ENCODE measurements at places on chromosomes 3 and 15. TPM values are rescaled to one million over a fixed set of nuclear protein-coding genes. Genes with fewer than 3 reads are reported as not detected.

- H3K4me1 ChIP-seq: peaks cover 6% of the 10 kb centered on the region
- no peak overlapping the region for H3K4me3 ChIP-seq
- DNase-seq: no peak
- no peak overlapping the region for H3K27ac ChIP-seq
These were observed 119.4 kb downstream of the NEO1 start for GRCh38 chr15:73171711-73172110.

DNA sequence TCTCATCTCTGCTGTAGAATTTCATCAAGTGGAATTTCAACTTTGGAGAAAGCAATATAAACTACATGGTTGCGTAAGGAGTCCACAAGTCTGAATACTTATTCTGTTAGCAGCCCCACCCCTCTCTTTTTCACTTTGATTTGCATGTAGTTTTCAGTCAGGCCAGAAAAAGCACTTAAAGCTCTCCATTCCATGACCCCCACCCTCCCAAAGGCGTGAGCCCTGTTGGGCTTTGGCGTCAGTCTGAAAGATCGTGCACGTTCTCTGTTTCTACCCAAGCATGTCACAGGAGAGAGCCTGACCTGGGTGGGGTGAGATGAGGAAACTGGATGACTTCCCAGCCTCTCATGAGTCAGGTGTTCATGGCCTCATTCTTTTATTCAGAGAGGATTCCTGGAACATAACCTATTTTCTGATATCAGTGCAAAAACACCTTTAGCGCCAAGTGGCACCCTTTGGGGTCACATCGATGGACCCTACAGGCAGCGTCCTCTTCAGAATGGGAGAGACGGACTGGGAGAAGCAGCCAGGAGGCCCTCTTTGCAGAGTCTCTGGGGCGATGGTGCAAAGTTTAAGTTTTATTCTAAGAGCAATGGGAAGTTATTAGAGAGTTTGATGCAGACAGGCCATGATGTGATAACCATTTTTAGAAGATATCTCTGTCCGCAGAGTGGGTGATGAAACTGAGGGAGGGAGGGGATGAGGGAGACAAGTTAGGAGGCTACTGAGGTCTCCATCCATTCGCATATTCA is 55.8 kb downstream of the LSM3 start:
- no peaks in the 10 kb centered on the region for H3K4me1 ChIP-seq
- no peak overlapping the region for H3K4me3 ChIP-seq
- no peaks in the 10 kb centered on the region for H3K27me3 ChIP-seq
- H3K36me3 ChIP-seq: no peaks in the 10 kb centered on the region

- DNase-seq: no peak
- H3K27me3 ChIP-seq: no peaks in the 10 kb centered on the region
- H3K4me1 ChIP-seq: no peaks in the 10 kb centered on the region
- no peaks in the 10 kb centered on the region for H3K36me3 ChIP-seq
These were observed 75.1 kb downstream of the B3GNT5 start for GRCh38 chr3:183328164-183328563.

- H3K36me3 ChIP-seq: peaks cover 8% of the 10 kb centered on the region
- H3K4me1 ChIP-seq: no peaks in the 10 kb centered on the region
These were observed 28.5 kb downstream of the SELENOT start for GRCh38 chr3:150631515-150632221.

DNA sequence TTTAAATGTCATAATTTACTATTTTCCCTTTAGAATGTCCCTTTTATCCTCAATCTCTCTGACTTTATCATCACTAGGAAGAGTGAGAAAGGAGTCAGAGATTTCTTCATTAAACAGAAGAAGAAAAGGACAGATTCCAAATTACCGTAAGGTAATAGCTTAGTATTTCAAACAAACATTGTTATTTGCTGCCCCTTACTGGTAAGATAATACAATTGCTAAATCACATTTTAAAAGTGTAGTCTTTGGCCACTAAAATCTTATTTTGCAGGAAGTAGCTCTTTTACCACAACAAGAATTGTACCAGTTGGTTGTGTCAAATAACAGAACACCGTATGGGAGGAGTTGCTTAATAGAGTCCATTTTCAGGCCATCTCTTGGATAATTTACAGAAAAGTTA is 53.7 kb downstream of the CGGBP1 start:
- DNase-seq: no peak
- H3K36me3 ChIP-seq: no peaks in the 10 kb centered on the region
- no peak overlapping the region for H3K4me3 ChIP-seq
- no peak overlapping the region for H3K27ac ChIP-seq

Gene PARP15
- 2.3 TPM for total RNA-seq

DNA sequence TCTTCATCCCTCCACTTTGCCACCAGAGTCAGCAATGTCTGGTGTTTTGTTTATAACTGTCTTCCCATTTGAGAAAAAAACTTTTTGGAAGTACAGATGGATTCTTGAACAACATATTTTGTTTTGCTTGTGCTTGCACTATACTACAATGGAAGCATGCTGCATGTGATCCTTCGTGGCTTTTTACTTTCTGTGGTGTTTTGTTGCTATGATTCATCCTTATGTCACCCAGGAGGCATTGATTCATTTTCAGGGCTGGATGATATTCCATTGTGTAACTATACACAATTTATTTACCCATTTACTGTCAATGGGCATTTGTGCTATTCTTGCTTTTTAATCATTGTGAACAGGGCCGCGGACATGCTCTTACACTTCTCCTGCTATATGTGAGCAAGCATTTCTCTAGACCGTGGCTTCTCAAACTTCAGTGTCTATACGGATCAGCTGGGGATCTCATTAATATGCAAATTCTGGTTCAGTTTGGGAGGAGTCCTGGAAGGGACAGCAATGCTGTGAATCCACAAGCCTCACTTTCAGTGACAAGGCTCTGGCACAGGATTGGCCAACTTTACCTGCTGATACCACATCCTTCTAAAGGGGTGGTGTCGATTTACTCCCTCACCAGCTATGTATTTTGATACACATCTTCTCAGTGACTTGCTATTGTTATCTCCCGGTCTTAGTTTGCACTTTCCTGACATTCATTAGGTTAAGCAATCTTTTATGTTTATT is 65.9 kb downstream of the POLR2M start:
- H3K36me3 ChIP-seq: no peaks in the 10 kb centered on the region
- DNase-seq: no peak
- H3K27ac ChIP-seq: no peak overlapping the region
- H3K4me1 ChIP-seq: no peaks in the 10 kb centered on the region
- no peaks in the 10 kb centered on the region for H3K27me3 ChIP-seq

- no peaks in the 10 kb centered on the region for H3K36me3 ChIP-seq
- H3K27me3 ChIP-seq: no peaks in the 10 kb centered on the region
- H3K4me1 ChIP-seq: no peaks in the 10 kb centered on the region
- no peak for DNase-seq
These were observed 42.4 kb downstream of the CHAC1 start for GRCh38 chr15:40995656-40996055.

- H3K4me1 ChIP-seq: no peaks in the 10 kb centered on the region
- no peak overlapping the region for H3K27ac ChIP-seq
- H3K27me3 ChIP-seq: no peaks in the 10 kb centered on the region
- no peaks in the 10 kb centered on the region for H3K36me3 ChIP-seq
- no peak overlapping the region for H3K4me3 ChIP-seq
These were observed 45.7 kb upstream of the RAB6B start for GRCh38 chr3:133941415-133941821.

DNA sequence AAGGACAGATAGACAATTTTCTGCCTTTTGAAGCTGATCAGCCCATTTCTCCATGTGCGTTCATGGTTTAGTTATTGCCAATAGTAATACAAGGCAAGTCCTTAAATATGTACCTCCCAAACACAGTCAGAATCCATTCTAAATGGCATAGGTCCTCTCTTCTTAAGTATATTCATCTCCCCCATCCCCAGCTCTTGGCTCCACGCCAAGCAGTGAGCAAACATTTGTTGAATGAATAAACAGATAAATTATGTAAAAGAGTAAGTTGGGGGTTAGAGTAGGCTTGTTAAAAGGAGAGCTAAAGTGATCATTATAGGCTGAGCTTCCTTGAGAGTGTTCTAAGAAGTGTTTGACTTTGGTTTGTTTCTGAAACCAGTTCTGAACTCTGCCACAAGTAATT is 241.3 kb downstream of the ITPR1 start:
- no peak for DNase-seq
- H3K36me3 ChIP-seq: peaks cover 5% of the 10 kb centered on the region
- no peaks in the 10 kb centered on the region for H3K27me3 ChIP-seq
- H3K4me1 ChIP-seq: no peaks in the 10 kb centered on the region

GRCh38 chr15:84600687-84601554 is at the start of gene ZSCAN2:
Gene ZSCAN2 (plus strand): TSS chr15:84601009. CDS start chr15:84603928, 2,919 bp downstream.
- no peaks in the 10 kb centered on the region for H3K36me3 ChIP-seq
- DNase-seq: peak; percentile 98
- H3K4me1 ChIP-seq: no peaks in the 10 kb centered on the region
- H3K4me3 ChIP-seq: peak within 1 kb of the TSS; percentile 79
- H3K27me3 ChIP-seq: no peaks in the 10 kb centered on the region
- H3K27ac ChIP-seq: no peak within 1 kb of the TSS

Gene DCLK3
- 0.18 TPM for total RNA-seq

- H3K4me3 ChIP-seq: no peak overlapping the region
- H3K27me3 ChIP-seq: no peaks in the 10 kb centered on the region
- peaks cover 2% of the 10 kb centered on the region for H3K4me1 ChIP-seq
These were observed 193.5 kb downstream of the FOXP1 start for GRCh38 chr3:71389911-71390573.

GRCh38 chr3:74107451-74107850 is 482.7 kb upstream of the PDZRN3 start:
- H3K27ac ChIP-seq: no peak overlapping the region
- H3K4me3 ChIP-seq: no peak overlapping the region
- peaks cover 3% of the 10 kb centered on the region for H3K27me3 ChIP-seq
- no peaks in the 10 kb centered on the region for H3K4me1 ChIP-seq
- DNase-seq: no peak

Gene DUOX2
- total RNA-seq: 2.6 TPM

- no peaks in the 10 kb centered on the region for H3K27me3 ChIP-seq
- no peaks in the 10 kb centered on the region for H3K36me3 ChIP-seq
- no peak overlapping the region for H3K27ac ChIP-seq
- no peak overlapping the region for H3K4me3 ChIP-seq
- no peaks in the 10 kb centered on the region for H3K4me1 ChIP-seq
These were observed 39.6 kb upstream of the SFMBT1 start for GRCh38 chr3:53085476-53085875.

DNA sequence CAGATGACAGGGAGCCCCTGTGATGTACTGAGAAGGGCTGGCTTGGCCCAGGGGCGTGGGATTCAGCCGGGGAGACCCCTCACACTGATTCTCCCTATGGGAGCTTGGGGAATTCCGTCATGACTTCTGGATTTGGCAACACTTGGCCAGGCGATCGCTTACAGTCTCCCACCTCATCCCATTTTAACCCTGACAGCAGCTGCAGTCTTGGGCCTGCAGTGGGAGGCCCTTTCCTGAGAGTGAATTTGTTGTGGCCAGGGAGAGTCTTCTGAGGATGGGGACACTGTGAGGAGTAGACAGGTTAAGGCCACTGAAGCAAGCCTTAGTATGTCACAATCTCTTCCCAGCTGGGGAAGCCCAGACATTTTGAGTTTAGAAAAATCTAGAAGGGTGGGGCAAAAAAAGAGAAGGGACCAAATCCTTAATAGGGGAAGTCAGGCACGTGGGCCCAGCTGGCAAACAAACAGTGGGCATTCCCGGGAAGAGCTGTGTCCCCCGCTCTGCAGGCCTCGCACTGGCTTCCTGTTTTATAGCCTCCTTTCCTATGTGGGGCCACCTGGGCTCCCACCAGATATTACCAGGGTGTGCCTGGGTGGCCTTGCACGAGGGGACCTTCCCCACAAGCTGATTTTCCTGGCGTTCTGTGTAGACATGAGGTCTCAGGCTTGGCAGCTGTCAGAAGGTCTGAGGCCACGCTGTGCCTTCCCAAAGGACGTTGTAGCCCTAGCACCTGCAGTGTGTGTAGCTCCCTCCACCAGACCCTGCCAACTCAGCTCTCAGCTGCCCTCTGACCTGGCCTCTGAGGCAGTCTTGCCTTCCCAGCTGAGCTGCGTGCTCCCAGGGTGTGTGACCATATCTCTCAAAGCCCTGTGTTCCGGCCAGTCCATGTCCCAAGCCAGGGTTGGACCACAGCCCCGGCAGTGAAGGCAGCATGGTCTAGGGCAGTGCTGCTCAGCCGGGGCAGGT is 64.5 kb downstream of the FEM1B start:
- no peaks in the 10 kb centered on the region for H3K27me3 ChIP-seq
- DNase-seq: peak; percentile 70
- H3K4me1 ChIP-seq: peaks cover 8% of the 10 kb centered on the region
- no peaks in the 10 kb centered on the region for H3K36me3 ChIP-seq

DNA sequence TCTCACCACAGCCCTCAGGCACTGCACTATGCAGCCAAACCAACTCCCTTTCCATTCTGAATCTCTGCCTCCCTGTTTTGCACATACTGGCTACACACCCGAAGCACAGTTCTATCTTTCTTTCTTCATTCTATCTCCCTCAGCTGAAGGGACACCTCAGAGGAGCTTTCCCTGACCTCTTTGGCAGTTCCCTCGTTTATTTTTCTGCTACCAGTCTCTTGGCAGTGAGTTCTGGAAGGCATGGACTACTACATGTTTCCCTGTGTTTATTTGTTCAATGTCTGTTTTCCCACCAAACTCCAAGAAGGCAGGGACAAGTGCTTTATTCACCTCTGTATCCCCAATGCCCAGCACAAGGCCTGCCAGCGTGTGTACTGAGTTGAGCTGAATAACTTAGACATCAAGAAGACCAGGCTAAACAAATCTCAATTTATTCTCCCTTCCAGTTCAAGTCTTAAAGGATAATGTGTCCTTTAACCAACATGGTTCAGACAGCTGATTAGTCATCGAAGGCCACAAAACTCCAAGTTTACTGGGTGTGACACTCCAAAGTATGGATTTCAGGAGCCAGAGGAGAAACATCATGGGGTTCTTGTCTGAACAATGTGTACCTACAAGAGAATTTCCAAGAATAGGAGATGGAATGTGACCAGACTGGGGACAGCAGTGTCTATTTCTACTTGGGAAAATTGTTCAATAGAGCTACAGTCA is 260.1 kb upstream of the CTNNB1 start:
- peaks cover 5% of the 10 kb centered on the region for H3K4me1 ChIP-seq
- no peaks in the 10 kb centered on the region for H3K27me3 ChIP-seq
- H3K36me3 ChIP-seq: no peaks in the 10 kb centered on the region
- no peak for DNase-seq
- H3K4me3 ChIP-seq: no peak overlapping the region
- peak overlapping the region; percentile 44 for H3K27ac ChIP-seq

DNA sequence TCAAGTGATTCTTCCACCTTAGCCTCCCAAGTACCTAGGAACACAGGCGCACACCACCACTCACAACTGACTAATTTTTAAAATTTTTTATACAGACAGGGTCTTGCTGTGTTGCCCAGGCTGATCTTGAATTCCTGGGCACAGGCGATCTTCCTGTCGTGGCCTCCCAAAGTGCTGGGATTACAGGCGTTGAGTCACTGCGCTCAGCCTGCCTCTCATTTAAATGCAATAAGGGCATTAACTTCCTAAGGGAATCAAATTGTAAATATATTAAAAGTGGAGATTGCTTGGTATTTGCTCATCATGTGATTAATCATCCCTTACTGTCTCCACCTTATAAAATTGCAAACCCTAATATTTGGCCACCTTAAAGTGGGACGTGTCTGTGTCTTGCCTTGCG is 65.2 kb downstream of the PGPEP1L start:
- H3K27me3 ChIP-seq: no peaks in the 10 kb centered on the region
- H3K36me3 ChIP-seq: peaks cover 6% of the 10 kb centered on the region
- H3K4me3 ChIP-seq: no peak overlapping the region

Measured in aorta (tissue), 5 donors.